Effector CD4-positive, alpha-beta T cell (primary cell): ENCODE measurements at places on chromosomes 11 and 22.

- DNase-seq: no peak
These were observed 244.5 kb upstream of the POU2AF2 start for GRCh38 chr11:111001081-111001430.

- DNase-seq: no peak
These were observed 67.6 kb upstream of the NTM start for GRCh38 chr11:131302836-131303235.

DNA sequence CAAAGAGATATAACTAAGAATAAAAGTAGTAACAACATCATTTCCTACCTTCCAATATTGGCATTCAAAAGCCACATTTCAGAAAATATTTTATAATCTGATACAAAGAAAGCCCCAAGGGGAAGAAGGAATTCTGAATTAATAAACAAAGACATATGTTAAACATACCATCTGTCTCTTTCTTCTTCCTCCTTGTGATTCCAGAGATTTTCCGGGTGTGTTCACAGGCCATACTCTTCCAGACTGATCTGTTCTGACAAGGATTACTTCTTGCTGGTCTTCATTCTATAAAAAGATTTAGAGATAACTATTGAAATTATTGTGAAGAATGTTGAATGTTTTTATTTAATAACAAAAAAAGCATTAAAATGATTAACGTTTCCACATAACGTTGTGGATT lies 65.0 kb downstream of the CWF19L2 start:
- no peak for DNase-seq

DNA sequence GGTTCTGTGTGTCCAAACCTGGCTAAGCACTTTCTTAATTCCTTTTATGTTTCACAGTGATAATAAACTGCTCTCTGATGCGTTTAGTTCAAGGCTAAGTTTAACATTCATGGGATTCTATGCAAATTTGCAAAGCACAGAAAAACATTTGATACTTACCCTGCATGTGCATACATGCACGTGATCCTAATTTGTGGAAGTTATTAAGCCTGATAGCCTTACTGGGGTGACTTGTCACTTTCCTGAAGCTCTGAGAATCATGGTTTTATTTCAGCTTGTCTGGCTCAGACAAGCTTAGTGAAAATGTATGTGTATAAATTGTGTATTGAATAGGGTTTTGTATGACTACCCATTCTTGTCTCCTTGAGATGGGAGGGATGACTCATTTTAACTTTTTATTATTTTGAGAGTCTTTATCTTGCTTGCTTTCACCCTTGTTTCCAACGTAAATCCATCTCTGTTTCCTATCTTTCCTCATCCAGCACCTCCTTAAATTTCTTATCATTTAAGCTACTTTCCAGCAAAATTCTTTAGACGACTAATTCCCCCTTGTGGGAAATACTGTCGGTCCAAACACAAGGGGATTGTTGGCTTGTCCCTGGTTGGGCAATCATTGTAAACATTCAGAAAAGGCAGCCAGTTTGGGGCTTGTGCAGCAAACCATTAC lies 167.1 kb downstream of the C11orf91 start:
- DNase-seq: no peak

- no peak for DNase-seq
These were observed 92.4 kb downstream of the ISX start for GRCh38 chr22:35158336-35158735.

GRCh38 chr22:17334059-17334458 lies 35.2 kb upstream of the CECR2 start:
- no peak for DNase-seq
